ENCODE measurements at places on chromosomes 2 and 18.

DNA sequence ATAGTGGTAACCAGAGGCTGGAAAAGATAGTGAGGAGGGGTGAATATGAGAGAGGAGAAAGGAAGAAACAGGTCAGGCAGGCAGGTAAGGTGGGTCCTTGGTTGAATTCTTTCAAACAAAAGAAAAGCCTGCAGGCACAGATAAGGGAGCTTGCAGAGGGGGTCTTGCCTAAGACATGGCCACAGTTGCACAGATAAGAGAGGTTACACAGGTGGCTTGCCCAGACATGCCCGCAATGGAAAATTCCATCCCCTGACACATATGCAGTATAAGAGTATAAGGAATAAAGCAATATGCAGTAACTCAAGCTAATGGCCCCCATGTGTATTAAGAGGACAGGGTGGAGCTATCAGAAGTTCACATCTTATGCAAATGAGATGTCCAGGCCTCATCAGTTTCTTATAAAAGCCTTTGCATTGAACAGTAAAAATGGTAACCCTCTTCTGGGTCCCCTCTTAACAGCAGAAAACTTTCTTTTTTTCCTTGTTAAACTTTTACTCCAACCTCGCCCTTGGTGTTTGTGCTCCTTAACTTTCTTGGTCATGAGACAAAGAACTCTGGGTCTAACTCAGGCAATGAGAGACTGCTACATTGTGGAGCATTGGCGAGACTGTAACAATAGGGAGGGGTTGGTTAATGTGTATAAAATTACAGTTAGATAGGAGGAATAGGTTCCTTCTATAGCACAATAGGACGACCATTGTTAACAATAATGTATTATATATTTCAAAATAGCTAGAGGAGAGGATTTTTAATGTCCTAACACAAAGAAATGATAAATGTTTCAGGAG lies 764.6 kb downstream of the TSN start:
- DNase-seq = no peak

DNA sequence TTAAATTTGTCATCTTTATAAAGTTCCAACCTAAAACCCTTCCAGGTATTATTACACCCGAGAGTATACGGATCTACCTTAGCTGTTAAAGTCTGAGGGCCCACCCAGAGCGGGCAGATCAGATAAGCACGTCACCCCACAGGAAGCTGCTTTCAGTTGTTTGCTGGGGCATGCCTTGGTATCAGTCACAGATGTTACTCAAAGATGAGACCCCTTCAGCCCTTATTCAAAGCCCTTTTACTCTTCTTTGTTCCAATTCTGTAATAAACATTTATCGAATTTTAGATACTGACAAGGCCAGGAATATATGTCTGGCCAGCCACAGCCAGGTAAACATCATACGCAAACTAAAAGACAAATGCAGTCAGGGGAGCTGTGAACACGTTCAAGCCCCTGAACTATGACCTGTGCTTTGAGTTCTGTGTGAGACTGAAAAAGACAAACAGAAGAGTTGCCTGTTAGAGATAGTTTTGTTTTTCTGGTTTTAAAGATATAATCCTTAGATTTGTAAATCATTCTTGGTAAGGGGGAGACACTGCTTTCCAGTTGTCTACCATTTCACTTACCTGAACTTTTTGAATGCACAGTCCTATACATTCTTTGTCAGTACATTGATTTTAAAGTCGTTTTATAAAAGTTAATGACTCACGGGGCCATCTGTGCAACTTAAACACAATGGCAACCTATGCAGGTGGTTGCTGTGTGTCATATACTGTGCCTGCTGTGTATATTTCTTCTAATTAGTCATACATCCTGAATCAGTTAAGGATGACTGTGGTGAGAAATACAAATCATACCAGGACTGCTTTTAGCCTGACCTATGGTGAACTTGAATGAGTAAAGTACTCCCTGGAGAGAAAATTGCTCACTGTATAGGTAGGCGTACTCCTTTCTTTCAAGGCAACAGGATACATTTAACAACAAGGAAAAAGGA lies 100.5 kb upstream of the ITPRID2 start:
- DNase-seq = peak; percentile 97

GRCh38 chr2:227366769-227367426 lies 12.2 kb downstream of the TM4SF20 start:
- DNase-seq = peak; percentile 95

DNA sequence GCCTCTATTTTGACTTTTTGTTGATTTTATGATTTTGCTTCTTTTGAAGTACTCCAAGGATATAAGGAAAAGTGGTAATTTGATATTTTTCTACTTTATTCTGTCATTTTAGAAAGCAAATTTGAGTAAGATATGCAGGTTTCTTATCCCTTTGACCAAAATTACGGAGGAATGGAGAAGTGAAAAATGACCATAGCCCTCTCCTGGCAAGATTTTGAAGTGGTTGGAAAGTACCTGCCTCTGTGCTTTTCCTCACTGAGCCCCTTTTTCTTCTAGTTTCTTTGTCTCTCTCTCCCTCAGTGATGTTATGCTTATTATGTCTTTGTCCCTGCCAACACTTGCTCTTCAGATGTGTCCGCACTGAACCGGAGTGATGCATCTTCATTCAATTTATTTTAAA lies 898.1 kb downstream of the EPHA4 start:
- DNase-seq = no peak

- no peak for DNase-seq
Measured at GRCh38 chr2:178229927-178230326, 35.6 kb downstream of the OSBPL6 start.

GRCh38 chr18:60246606-60247005 lies 126.0 kb downstream of the MC4R start:
- no peak for DNase-seq

GRCh38 chr2:112606547-112606946 lies 22.1 kb downstream of the CHCHD5 start:
- no peak for DNase-seq

DNA sequence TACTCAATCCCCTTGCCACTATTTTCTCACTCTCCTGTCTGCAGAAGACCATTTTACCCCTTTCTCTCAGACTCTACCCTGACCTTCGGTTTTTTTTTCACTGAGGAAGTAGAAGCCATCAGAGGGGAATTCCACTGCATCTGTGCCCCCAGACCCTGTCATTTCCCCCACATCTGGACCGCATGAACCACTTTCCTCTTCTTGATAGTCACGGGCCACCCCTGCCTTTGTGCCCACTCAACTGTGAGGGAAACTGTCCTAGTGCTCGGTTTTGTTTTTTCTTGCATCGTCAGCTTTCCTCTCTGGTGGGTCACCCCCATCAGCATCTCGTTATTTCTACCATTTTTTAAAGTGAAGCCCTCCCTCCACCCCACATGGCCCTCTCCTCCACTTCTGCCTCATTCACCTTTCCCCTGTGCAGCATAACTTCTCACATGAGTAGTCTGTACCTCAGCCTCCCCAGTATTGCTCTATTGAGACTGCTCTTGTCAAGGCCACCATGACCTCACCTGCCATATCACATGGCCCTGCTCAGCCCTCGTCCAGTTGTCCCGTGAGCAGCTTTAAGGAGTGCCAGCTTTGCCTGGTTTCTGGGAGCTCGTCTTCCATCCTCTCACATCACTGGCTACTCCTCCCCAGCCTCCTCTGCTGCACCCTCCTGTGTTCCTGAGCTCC lies 32.4 kb downstream of the TMEM87B start:
- DNase-seq = no peak

DNA sequence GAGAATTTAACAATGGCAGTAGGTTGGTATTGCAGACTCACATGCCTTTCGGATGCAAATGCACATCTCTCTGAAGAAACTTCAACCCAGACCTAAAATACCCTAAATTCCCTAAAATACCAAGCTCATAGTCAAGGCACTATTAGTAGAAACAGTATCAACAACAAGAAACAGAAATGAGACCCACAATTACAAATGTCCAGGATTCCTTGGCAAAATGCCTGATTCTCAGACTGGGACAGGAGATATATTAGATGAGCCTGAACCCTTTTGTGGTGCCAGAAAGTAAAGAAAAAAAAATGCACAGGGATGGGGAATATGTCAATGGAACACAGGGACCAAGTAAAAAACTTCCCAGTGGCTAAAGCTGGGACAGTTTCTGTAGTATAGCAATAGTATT lies 77.2 kb downstream of the NAT8 start:
- no peak for DNase-seq

GRCh38 chr2:20467789-20468548 lies 21.1 kb downstream of the RHOB start:
- no peak for DNase-seq

DNA sequence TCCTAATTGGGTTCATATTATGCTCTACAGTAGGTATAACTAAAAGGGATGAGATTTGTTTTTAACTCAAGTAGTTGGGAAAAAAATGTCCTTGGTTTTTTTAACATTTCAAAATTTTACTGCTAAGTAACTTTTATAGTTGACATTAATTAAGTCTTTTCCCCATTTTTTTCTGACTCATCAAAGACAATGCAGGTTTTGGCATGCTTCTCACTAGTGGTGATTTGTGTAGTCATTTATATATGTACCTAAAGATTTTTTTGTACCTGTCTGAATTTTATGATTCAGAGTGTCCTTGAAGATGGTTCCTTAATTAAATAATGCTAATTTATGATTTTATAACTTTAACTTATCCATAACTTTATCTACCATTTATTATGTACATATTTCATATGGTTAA lies 882.3 kb upstream of the TMEFF2 start:
- DNase-seq = no peak

- no peak for DNase-seq
Measured at GRCh38 chr2:229429589-229429988, 158.5 kb upstream of the PID1 start.

DNA sequence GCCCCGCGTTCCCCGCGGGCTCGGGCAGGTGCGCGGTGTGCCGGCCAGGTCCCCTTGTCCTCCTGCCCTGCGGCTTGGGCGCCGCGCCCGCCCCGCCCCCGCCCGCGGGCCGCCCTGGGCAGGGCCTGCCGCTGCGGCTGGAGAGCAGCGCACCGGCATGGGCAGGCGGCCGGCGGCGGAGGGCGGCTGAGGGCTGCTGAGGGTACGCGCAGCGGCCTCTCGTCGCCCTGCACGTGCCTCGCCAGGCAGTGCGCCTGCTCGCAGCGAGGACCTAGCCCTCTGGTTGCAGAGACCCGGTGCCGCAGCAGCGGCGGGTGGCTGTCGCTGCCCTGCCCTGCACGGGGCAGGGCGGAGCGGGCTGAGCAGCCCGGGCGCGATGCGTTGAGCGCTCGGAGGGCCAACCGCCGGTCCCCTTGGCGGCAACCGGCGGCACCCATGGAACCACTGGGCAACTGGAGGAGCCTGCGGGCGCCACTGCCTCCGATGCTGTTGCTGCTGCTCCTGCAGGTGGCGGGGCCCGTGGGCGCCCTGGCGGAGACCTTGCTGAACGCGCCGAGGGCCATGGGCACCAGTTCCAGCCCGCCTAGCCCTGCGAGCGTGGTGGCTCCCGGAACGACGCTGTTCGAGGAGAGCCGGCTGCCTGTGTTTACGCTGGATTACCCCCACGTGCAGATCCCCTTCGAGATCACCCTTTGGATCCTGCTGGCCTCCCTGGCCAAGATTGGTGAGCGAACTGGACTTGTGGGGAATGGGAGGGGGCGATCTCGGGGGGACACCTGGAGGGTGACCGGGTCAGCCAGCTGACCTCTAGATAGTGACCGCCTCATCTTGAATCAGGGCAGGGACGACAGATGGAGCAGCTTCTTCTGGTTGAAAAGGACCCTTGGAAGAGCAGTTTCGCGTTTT lies at the start of gene SLC9A2:
Gene SLC9A2 (plus strand): TSS at position 140 of the 906 bp plus-strand sequence. CDS start 296 bp downstream, at position 436.
- DNase-seq = no peak

DNA sequence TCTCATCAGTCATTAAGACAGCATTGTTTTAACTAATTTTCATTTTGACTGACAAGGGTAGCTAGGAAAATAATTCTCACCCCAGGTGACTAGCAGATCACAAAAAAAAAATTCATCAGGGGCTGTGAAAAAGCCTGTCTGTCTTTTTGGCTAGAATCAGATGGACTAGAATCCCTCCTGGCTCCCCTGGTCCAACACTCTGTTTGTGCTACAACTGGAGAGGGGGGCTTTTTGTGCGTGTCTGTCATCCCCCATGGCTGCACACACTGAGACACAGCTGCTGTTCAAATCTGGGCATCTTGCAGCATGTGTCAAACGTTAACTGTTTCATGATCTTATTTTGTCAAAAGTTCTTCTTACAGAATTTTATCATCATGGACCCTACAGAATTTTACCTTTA lies 51.2 kb downstream of the KIAA2012 start:
- no peak for DNase-seq

DNA sequence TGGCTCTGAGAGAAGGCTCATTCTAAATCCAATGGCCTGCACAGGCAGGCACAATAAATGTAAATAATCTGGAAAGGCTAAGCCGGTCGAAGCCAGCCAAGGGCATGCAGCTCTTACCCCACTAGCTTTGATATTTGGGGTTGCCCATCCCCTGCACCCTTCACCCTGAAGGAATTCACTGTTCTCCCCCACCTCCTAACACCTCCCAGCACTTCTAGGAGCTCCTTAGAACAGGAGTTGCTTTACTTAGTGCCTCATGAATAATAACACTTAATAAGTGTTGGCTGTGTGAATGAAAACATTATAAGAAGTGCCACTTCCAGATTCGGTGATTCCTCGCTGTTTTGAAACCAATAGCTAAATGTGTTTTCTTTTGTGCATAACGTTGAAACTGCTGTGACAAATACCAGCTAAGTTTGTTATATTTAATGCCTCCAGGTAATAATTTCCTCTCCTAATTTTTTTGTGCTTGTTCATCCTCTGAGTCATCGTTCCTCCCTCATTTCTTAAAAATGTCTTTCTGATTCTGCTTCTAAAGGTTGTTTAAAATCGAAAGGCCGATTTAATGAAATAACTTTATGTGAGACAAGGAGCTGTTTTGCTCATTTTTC lies 458.8 kb downstream of the METTL4 start:
- DNase-seq = peak; percentile 8

- no peak for DNase-seq
Measured at GRCh38 chr18:79604205-79604912, 75.2 kb upstream of the CTDP1 start.

DNA sequence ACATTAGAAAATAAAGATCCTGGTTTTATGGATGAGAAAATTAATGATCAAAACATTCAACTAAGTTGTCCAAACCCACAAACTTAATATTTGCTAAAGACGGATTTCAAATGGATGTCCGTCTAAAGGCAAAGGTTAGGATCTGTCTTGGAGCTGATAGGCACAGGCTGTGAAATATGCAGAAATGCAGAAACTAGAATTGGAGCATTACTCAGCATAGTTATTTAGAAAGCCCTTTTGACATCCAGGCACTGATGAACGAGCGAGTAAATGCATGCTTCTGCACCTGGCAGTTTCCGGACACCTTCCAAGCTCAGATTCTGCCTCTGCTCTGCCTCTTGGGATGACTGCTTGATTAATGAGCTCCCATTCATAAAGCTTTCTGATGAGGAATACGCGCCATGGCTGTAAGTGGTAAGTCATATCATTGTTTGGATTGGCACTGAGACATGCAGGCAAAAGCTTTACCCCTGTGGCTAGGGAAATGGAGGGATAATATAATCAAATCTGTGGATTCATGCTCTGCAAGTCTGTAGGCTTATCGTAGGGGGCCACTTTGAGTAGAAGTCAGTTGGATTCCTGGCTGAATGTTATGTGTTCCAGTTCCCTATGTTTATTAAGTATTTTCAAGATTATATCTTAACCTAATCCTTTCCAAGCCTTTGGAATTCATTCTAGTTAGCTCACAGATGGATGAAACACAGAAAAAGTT lies 2176.3 kb upstream of the CELF4 start:
- no peak for DNase-seq

GRCh38 chr2:102768892-102769291 lies 7.1 kb downstream of the TMEM182 start:
- DNase-seq = no peak

GRCh38 chr2:42569883-42570282 lies 1.5 kb downstream of the MTA3 start:
- peak; percentile 25 for DNase-seq

Data from choroid plexus epithelial cell (primary cell).